ENCODE measurements at places on chromosomes 6 and 20. TPM values are rescaled to one million over a fixed set of nuclear protein-coding genes. Genes with fewer than 3 reads are reported as not detected.

Gene DOK5
- total RNA-seq, result not detected

Gene ALDH5A1
- total RNA-seq, result 1.8 TPM

Gene RNF39
- total RNA-seq, result not detected

Gene CFB
- total RNA-seq, result 7.8 TPM

GRCh38 chr6:113631666-113632065 lies 225.5 kb upstream of the MARCKS start:
- DNase-seq, result no peak

GRCh38 chr6:3756546-3756945 lies 5.0 kb upstream of the PXDC1 start:
- DNase-seq, result no peak

- peak; percentile 37 for DNase-seq
Measured at GRCh38 chr6:152461556-152461955, 175.6 kb downstream of the SYNE1 start.

GRCh38 chr6:160238761-160239751 lies 19.6 kb downstream of the SLC22A2 start:
- DNase-seq, result peak; percentile 92

DNA sequence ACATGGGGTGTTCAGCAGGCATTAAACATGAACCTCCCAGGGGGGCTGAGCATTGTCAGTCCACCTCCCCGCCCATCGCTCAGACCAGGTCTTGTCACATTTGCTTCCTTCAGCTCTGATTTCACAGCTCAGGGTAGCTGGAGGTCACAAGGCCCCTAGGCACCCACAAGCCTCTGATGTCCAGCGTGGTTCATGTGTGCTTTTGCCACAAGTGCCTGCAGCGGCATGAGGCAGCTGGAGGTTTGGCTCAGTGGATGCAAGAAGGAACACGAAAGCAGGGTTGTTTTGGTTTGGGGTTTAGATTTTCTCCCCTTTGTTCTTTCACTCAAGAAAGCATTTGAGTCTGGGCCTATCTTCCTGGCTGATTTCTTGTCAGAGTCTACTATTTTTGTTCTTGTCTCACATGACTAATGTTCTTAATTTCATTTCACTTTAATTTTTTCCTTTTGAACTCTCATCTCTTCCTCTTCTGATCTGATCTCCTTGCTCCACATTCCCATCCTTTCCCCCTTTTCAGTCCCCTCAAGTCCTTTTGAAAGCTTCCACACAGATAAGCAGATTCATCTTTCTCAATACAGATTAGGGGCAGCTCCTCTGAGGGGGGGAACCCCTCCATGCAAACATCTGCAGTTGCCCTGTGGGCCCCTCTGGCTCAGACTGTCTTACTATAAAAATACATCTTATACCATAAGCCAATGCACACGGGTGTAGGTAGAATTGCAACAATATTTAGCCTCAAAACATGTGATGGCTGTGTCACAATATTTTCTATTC lies 68.1 kb upstream of the CEP85L start:
- no peak for DNase-seq

DNA sequence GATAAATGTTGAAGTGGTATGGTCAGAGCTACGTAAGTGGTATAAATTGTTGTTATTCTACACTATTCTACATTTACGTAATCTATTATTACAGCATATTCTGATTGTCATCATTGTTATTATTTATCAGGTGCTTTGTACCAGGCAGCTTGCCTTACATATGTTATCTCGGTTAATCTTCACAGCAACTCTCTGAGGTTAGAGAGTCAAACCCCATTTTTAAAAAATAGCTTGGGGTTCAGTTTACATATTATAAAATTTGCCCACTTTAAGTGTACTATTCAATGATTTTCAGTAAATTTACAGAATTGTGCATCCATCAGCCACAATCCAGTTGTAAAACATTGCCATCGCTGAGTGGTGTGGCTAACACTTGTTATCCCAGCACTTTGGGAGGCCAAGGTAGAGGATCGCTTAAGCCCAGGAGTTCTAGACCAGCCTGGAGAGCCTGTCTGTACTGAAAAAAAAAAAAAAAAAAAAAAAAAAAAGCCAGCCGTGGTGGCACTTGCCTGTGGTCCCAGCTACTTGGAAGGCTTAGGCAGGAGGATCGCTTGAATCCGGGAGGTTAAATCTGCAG lies 35.5 kb downstream of the PPP1R16B start:
- DNase-seq, result no peak

- DNase-seq, result no peak
Measured at GRCh38 chr20:22781869-22782268, 197.5 kb upstream of the FOXA2 start.

DNA sequence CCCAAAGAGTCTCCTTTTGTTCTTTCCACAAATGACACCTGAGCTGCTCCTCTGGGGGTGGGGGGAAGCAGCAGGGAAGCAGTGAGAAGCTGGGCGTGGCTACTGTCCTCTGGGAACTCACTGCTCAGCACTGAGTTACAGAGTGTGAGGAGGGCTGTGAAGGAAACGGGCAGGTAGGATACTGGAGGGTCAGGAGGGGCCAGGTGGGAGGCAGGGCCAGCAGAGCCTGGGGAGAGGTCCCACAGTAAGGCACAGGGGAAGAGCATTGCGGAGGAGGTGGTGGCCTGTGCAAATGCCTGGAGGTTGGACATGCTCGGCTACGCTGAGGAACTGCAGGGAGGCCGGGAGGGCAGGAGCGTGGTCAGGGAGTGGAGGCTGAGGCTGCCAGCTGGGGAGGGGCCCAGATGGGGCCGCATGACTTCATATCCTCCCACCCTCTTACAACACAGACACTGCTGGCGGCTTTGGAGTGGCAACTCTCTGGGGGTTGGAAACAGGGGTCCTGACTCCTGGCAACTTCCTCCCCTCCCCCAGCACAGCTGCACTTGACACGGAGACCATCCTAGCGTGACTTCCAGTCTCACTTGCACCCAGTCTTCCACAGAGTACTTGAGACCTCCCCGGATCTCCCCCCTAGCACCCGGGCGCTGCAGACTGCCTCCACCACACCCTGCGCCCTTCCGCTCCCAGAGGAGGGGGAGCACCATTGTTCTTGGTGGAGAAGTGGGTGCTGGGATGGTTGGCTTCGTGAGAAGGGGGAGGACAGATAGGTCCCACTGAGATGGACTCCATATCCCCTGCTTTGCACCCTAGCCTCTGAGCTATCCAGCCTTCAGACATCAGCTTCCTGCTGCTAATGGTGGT lies 34.2 kb downstream of the RBM38 start:
- DNase-seq, result no peak
